Omental fat pad (tissue), 4 donors: ENCODE measurements at places on chromosomes 7 and 10.

DNA sequence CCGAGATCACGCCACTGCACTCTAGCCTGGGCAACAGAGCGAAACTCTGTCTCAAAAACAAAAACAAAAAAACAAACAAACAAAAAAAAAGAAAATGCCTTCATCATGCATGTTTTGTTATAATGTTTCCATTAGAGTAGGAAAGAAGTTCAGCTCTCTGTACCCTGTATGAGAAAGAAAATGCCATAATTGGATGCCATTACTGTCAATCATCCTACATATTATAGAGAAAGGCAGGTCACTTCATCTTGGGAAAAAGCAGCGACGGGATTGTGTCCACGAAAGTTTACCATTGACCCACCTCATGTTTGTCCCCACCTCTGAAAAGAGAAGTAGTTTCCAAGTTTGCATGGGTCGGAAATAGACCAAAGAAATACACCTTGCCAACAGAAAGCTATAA lies 33.8 kb downstream of the SEC61G start:
- no peak for DNase-seq

DNA sequence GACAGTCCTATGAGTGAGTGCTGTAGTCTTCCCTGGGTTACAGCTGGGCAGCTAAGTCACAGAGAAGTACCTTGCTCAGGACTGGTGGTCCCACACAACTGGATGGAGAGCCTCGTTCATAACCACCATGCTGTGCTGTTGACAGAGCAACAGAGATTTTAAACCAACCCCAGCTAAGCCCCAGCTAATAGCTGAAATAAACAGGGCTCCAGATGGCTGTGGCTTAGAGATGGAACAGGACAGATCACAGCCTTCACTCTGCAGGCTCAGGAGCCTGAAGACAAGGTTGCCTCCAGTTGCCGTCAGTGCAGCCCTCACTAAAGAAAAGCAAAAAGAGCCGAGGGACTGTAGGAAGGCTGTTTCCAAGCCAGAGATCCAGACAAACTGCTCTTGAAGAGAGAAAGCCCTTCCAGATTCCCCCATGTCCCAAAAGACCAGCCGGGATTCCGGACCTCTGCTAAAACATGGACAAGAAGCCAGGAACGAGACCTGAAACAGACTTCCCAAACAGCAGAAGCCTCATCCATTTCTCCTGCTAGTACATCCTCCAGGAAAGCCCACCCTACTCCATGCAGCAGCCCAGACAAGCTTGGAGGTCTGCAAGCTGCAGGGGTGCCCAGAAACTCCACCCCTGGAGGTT lies 4.2 kb downstream of the HTRA1 start:
- DNase-seq = no peak

- DNase-seq = no peak
Observed at GRCh38 chr10:80322158-80322557, 32.7 kb upstream of the MAT1A start.

DNA sequence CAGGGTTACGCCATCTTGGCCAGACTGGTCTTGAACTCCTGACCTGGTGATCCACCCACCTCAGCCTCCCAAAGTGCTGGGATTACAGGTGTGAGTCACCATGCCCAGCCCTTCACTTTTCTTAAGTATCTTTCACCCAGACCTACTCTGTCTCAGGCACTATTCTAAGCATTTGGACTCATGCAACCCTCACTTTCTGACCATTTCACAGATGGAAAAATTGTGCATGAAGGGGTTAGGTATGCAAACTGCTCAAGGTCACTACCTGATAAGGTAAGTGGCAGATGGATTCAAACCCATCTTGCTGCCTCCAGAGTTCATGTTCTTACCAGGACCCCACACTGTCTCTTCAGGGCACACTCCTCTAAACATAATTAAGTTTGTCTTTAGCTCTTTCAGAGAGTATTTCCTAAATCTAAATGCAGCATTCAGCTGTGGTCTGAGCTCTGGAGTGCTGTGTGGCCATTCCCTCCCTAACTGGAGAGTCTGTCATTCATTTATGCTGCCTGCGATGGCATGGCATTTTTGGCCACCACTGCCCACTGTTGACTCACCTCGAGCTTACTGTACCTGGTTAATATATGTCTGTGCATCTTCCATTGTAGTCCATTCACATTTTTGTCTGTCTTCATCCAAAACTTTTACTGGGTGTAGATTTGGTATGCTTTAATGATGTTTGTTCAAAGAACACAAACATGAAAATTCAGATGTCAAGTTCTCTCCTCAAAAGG lies 88.4 kb downstream of the CCDC71L start:
- no peak for DNase-seq

- no peak for DNase-seq
Observed at GRCh38 chr7:130377178-130377577, 3.1 kb upstream of the CPA1 start.

- DNase-seq = no peak
Observed at GRCh38 chr7:158018971-158019645, 568.5 kb downstream of the PTPRN2 start.

- DNase-seq = no peak
Observed at GRCh38 chr10:60921633-60922032, 22.4 kb downstream of the RHOBTB1 start.

DNA sequence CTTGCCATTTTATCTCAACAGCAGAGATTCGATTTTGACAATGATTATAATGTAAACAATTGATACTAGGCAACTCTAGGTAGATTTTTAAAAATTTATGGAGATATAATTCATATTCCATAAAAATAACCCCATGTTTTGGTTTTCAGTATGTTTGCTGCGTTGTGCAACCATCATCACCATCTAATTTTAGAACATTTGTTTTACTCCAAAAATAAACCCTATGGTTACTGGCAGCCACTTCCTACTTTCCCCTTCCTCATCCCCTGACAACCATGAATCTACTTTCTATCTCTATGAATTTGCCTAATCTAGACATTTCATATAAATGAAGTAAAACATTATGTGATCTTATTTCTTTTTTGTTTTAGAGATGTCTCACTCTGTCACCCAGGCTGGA lies 401.9 kb downstream of the THSD7A start:
- DNase-seq = no peak

- no peak for DNase-seq
Observed at GRCh38 chr7:51647931-51648351, 331.3 kb upstream of the COBL start.

DNA sequence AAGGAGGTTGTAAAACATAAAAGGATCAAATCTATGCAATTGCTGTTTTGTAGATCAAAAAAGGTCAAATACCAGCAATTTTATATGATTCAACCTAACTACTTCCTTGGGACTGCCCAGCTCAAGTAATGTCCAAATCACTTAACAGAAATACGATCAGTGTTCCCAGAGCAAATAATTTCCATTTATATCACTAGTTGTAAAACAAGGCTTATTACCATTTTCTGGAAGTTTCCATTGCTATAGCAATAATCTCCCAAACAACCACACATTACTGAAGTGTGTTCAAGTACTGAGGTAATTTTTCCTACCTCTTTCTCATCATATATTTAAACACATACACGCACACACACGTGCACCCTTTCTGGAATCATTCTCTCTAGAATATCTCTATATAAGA lies 123.3 kb downstream of the NRCAM start:
- DNase-seq = no peak
